ENCODE measurements at places on chromosomes 7 and 10.

GRCh38 chr10:79178070-79178576 lies 109.4 kb downstream of the ZMIZ1 start:
- DNase-seq, result no peak

GRCh38 chr10:32971536-32972091 lies 13.6 kb upstream of the ITGB1 start:
- no peak for DNase-seq

DNA sequence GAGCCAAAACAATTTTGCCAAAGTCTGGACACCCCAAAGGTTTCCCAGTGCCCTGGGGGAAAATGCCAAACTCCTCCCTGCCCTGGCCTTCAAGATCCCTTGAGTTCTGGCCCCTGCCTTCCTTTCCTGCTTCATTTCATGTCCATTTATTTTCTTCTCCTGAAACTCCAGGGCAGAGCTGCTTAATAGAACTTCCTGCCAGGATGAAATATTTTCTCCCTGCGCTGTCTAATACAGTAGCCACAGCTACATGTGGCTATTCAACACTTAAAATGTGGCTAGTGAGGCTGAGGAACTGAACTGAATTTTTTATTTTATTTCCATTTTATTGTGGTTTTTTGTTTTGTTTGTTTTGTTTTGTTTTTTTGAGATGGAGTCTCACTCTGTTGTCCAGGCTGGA lies 49.6 kb downstream of the COL13A1 start:
- no peak for DNase-seq

GRCh38 chr7:138980563-138981291 lies 462 bp downstream of the KIAA1549 start:
- no peak for DNase-seq

DNA sequence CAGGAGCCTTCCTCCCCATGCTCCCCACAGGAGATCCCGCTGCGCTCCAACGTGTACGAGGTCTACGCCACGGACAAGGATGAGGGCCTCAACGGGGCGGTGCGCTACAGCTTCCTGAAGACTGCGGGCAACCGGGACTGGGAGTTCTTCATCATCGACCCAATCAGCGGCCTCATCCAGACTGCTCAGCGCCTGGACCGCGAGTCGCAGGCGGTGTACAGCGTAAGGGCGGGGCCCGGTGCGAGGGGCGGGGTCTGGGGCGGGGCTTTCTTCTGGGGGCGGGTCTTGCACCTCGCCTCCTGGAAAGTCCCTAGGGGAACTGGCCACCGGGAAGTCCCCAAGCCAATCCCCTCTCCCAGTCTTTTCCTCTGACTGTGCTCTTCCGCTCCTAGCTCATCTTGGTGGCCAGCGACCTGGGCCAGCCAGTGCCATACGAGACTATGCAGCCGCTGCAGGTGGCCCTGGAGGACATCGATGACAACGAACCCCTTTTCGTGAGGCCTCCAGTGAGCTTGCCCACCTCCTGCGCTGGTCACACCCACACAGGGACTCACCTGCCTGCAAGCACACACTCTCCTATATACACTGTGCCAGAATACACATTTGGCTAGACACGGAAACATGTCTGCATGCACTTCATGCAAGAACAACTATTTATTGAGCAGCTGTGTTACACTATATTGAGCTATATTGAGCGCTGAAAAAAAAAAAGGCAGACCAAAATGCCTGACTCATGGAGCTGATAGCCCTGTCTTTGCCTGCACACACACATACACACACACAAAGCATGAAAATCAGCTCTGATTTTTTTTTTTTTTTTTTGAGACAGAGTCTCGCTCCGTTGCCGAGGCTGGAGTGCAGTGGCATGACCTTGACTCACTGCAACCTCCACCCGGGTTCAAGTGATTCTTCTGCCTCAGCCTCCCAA lies 32.7 kb upstream of the VSIR start:
- no peak for DNase-seq

GRCh38 chr10:17233286-17233991 lies 5.4 kb downstream of the VIM start:
- DNase-seq, result no peak

GRCh38 chr7:19930051-19930450 lies 156.6 kb upstream of the TMEM196 start:
- DNase-seq, result no peak
